Kidney (tissue), 22 donors: ENCODE measurements at places on chromosomes 2 and 18. TPM values are rescaled to one million over a fixed set of nuclear protein-coding genes. Genes with fewer than 3 reads are reported as not detected.

DNA sequence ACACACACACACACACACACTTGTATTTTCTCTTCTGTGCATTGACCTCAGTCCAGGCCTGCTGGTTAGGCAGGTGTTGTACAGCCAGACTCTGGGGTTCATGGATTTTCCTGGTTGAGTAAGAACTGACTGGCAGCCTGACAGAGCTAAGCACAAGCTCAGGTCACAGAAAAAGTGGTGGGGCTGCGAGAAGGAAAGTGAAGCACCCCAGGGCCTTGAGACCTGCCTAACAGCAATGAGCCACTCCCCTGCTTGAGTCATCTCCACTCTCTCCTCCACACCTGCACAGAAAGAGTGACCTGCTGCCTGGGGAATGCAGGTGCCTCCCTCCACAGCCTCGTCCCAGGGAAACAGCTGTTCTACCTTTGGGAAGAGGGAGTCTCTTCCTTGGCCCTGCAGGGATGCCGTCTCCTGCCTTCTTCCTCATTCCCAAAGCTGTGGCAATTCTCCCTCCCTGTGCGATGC lies 91.4 kb upstream of the LGALSL start:
- no peak for DNase-seq

- DNase-seq: no peak
Measured at GRCh38 chr2:128726911-128727310, 408.2 kb upstream of the HS6ST1 start.

GRCh38 chr18:36460854-36461253 lies 163.3 kb downstream of the FHOD3 start:
- peak; percentile 59 for DNase-seq

The SCYGR1 gene
- polyA plus RNA-seq: not detected

GRCh38 chr18:11177382-11177781 lies 28.0 kb upstream of the PIEZO2 start:
- DNase-seq: no peak

GRCh38 chr2:159072795-159073194 lies 104.4 kb downstream of the TANC1 start:
- no peak for DNase-seq

GRCh38 chr2:26874514-26874913 lies 26.6 kb downstream of the DPYSL5 start:
- DNase-seq: no peak

DNA sequence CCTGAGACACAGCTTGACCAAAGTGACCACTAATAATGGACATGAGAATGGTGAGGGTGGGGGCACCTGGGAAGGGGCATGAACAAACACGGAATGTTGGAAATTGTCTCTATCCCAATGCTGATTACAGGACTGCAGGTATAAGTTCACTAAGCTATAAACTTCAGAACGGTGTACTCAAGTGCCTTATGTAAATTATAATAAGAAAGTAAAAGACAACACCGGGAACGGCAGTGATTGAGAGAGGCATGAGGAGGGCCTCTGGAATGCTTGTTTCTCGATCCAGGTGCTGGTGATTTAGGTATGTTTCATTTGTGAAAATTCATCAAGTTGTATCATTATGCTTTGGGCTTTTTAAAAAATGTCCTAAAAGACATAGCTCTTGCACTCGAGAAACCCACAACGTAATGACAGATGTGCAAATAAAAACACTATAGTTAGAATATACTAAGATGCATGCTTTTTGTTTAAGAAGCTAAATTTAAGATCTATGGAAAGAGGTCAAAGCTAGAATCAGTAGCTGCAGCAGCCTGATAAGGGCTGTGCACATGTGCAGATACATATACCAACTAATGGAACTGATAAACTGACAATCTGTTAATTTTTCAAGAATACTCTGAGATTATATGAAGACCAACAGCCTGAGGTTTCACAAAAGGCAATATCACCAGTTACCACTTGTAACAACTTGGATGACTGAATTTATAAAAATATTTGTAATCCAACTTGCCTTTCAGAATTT lies 7.6 kb downstream of the HIBCH start:
- DNase-seq: no peak

The GPD2 gene
- polyA plus RNA-seq: 6.2 TPM

The KHK gene
- polyA plus RNA-seq: 538 TPM

- DNase-seq: peak; percentile 48
Measured at GRCh38 chr2:153477636-153478288, 800 bp downstream of the RPRM start.

The MGAT4A gene
- polyA plus RNA-seq: 23.5 TPM
